ENCODE measurements at places on chromosomes 5 and 9.

GRCh38 chr5:122715095-122715494 lies 59.8 kb upstream of the SNX2 start:
- DNase-seq, result no peak

GRCh38 chr9:137433349-137433915 lies 7.7 kb downstream of the ENTPD8 start:
- no peak for DNase-seq

- DNase-seq, result no peak
Measured at GRCh38 chr9:118088090-118088489, 383.9 kb downstream of the TLR4 start.

GRCh38 chr5:132205385-132206125 lies 22.1 kb downstream of the P4HA2 start:
- DNase-seq, result no peak

DNA sequence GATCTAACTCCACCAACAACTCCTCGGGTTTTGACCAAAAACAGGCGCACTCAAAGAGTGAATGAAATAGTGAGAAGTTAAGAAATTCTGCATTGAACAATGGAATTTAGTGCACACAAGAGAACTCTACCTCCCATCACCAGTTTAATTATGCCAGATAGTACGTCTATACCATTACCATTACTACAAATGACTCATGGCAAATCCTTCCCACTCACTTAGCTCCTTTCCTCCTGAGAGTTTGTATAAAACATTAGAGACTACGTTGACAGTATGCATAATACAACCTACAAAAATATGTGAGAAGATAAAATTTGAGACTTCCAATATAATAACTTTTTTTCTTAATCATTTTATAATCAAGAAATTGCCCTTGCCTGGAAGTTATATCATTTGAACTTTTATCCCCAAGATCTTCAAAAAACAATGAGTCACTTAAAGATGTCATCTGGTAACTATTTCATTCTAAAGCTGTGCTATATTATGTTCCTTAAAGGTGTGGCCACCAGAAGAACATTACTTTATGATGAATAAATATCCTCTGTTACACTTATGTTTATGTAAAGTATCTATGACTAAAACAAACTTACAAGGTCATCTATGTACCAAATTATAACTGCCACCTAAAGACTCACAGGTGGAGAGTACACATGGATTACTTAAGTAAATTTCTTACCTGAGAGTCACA lies 297.9 kb upstream of the PTGER4 start:
- DNase-seq, result no peak

- DNase-seq, result no peak
Measured at GRCh38 chr5:133059621-133060020, 7.8 kb downstream of the HSPA4 start.

DNA sequence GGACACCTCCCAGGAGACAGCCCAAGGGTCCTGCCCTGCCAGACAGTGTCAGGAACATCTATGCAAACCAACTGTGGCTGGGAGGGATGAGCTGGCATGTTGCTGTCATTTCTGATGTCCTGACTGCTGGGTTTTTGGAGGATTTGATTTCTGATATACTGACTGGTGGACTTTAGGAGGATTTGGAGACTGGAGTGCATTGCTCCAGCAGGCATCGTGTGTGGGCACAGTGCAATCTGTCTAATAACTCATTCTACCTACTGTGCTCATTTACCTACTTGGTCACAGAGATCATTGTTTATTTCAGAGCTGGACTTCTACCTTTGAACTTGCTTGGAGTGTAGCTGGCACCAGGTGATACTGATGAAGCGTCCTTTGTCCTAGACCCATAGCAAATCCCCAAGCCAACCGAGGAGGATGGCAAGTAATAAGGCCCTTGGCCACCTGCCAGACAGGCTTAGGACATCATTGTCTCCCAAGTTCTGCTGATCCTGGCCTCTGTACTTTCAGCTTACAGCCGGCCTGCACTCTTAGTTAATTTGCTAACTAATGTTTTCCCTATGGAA lies 124.3 kb upstream of the ICE1 start:
- DNase-seq, result no peak

DNA sequence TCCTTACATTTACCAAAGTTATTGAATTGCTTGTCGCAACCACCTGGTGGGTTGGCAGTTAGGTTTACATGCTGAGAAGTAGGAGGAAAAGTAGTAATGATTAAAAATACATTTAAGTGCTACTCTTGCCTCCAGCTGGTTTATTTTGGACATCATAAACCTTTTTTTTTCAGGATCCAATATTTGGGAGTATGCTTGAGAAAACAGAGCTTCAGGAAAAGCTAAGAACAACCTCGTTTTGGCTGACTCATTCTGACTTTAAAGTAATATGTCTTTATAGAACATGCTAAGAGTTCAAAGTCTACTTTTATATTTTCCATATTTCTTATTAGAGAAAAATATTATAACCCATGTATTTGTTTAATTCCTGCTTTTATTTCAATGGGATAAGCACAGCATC lies 41.7 kb upstream of the BNC2 start:
- DNase-seq, result no peak

- no peak for DNase-seq
Measured at GRCh38 chr5:80607832-80608231, 37.8 kb upstream of the ANKRD34B start.

- no peak for DNase-seq
Measured at GRCh38 chr5:51096859-51097258, 286.4 kb upstream of the ISL1 start.

DNA sequence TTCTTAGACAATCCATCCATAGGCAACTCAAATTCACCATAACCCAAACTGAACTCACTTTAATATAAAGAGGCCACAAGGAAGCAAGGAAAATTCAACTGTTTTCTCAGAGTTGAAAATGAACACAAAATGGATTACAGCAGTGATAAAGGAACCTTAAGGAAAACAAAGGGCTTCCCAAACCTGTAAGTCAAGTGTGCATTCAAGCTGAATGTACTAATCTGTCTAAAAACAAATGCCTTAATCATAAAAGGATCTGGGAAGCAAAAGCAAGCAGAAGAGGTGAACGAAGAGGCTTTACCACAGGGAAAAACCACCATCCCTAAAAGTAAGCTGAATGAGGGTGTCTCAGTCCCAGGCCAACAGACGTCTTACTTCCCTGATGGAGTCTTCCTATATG lies 13.6 kb downstream of the FBXW11 start:
- no peak for DNase-seq

DNA sequence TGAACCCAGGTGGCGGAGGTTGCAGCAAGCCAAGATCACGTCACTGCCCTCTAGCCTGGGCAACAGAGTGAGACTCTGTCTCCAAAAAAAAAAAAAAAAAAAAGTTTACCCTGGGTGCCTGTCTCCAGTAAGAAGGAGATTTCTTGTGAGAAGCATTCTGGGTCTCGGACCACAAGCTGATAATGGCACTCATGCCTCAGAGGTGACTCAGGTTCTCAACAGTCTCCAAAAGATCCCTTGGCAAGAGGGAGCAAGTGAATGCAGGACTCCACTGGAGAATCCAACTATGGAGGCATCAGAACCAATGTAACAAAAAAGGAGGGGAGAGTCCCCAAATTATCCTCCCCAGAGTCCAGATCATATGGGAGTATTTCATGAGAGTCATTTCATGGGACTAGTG lies 106.0 kb upstream of the LRRTM2 start:
- DNase-seq, result no peak

- no peak for DNase-seq
Measured at GRCh38 chr9:71253011-71253410, 131.6 kb upstream of the TRPM3 start.

GRCh38 chr9:114626415-114627020 lies 15.4 kb downstream of the TMEM268 start:
- no peak for DNase-seq

- DNase-seq, result no peak
Measured at GRCh38 chr5:15587916-15588315, 87.9 kb downstream of the FBXL7 start.

- DNase-seq, result no peak
Measured at GRCh38 chr5:32088214-32088613, 85.9 kb downstream of the GOLPH3 start.

- DNase-seq, result no peak
Measured at GRCh38 chr9:133823189-133824105, 85.3 kb upstream of the SARDH start.

DNA sequence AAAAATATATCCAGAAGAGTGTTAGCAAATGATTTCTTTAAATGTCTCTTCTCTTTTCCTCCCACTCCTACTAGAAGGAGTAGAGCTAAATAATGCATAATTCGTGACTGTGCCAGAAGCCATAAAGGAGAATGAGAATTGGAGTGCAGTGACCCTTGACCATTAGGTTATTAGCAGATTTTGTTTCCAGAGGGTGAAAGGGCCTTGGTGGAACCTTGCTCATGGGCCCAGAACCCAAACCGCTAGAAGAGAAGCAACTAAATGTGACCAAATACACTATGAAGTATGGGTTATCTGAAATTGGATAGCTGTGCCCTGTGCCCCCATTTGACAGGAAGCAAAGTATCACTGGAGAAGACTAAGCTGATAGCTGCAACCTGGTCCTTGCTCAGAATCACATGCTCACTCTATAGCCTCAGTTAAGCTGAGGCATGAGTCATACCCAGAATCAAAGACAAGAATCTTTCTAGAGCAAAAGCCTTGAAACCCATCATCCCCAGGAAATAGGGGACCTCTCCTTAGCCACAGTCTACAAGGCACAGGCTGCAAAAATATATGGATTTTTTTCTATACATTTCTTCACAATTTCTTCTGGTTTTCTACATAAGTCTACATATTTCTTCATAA lies 36.3 kb downstream of the CAPSL start:
- DNase-seq, result no peak

DNA sequence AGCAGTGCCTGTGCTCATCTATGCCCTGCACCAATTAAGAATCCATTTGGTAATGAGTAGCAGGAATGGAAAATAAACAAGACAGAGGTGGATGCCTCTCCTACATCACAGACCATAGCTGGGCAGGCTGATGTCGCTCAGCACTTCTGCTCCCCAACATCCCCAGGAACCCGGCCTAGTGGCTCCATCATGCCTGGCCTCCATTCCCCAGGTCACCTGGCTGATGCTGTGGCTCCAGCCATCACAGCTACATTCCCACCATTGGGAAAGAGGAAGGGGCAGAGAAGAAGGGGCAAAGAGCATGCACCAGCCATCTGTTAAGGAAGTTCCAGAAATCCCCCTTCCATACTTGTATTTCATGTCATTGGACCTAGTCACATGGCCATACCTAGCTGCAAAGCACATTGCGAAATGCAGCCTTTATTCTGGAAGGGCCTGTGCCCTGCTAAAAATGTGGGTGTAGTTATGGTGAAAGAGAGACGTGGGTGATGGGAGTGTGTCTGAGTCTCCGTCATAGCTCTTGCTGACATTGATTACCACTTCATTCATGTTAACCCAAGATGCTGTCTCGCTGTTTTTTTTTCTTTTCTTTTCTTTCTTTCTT lies 86.1 kb upstream of the ADAMTS2 start:
- no peak for DNase-seq

- DNase-seq, result no peak
Measured at GRCh38 chr9:69937360-69937759, 106.3 kb upstream of the MAMDC2 start.

DNA sequence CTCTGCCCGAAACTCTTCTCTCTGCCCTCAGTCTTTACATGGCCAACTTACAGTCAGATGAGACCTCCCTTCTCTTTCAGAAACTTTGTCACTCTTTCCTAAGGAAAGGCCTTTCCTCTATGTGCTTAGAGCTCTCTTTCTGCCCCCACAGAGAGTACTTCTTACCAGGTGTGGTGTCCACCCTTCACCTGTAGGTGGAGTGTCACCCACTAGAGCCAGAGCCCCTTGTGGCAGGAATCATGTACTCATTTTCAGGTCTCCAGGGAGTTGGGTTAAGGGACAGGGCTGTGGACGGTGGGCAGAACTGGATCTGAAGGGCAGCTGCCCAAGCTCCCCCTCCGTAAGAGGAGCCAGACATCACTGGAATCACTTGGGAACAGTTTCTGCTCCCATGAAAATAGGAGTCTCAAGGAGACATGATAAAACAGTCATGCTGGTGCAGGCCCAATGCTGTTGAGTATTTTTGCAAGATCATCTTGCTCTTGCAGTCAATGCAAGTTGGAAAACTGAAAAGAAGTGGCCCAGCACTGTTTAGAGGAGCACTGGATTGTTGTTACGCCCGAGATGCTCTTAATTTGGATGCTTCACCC lies 436.7 kb downstream of the ZSWIM6 start:
- no peak for DNase-seq

GRCh38 chr5:141412854-141413539 lies at the start of gene PCDHGA10:
TSS of gene PCDHGA10 (plus strand) at chr5:141412987. CDS start at chr5:141413176, 189 bp downstream.
- no peak for DNase-seq

DNA sequence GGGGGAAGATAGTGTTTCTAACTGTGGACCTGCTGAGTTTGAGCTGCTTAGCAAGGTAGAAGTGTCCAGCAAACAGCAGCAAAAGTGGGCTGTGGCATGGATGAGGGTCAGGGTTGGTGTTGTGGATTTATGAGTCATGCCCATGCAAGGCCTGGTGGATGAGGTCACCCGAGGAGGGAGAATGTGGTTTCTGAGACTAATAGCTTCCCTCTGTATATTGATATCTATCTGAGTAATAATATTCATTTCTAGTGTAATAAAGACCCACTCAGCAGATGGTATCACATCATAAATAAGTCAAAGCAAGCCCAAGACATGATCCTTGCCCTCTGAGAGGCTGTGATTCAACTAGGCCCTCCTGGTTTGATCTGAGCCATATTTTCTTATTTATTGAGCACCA lies 597.8 kb upstream of the CLINT1 start:
- DNase-seq, result peak; percentile 67

DNA sequence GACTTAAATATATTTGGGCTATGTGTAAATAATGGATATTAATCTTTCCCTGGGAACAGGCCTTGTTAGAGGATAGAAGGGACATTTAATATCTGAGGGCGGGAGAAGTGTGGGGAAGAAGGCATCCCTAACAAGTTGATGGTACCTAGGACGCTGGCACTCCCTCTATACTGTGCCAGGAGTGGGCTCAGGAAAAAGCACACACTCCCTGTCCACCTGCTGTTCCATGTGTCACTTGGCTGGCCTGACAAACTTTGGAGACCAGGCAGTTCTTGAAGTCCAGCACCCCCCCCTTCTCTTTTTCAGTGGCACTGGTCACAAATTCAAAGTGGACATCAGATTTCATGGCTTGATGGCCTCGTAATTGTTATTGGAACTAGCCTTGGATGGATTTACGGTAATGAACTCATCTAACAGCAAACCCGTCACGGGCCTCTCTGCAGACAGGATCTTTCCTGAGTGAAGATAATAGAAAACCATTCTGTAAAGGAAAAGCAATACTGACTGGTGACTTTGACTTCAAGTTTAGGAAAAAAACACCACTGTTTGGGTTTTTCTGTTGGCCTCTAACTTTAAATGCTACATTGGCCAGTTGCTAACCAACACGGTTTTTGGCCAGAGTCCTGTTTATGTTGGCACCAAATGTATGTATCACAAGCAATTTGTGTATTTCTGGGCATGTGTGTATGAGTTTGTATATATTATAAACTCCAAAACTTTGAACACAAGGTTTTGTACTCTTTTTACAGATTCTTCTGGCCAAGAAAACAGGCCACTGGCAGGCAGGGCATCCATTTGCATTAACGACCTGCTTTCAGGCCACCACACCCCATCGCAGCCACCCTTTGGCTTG lies 552.6 kb downstream of the CCDC171 start:
- no peak for DNase-seq

DNA sequence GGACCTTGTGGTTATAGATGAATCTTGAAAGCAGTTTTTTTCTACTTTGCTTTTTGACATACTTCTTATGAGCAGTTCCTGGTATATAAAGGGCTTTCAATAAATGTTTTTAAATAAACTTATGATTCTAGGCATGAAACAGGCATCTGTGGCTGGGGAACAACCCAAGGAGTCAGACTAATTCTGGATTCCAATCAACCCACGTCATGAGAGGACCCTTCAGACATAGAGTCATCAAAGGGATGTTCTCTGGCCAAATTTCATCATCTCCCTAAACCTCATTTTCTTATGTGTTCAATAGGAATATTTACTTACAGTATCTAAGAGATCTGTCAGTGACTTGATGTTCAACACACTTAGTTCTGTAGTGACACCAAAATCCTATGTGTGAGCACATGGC lies 243.8 kb upstream of the ZNF462 start:
- DNase-seq, result no peak
